ENCODE measurements at places on chromosomes 13 and 19. TPM values are rescaled to one million over a fixed set of nuclear protein-coding genes. Genes with fewer than 3 reads are reported as not detected.
A peak's percentile ranks its signal among the peaks of the same experiment; 100 is the strongest.

DNA sequence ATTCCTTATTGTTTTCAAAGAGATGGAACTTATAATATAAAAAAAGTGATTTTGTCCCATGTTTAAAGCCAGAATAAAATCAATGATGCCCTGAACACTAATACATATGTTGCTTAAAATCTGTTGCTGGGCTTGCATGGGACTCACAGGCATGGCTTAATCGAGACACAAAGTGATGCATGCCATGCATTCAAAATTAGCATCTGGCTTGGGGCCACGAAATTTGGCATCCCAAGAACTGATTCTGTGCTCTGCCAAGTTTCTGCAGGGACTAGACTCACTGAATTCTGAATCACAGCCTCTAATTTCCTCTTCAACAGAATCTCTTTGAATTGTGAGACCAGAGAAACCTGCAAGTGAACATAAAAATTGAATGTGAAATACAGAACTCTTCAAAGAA is 109.2 kb downstream of the PCDH17 start:
- DNase-seq = no peak

- peak; percentile 95 for DNase-seq
Measured at GRCh38 chr19:5128251-5128935, 159.5 kb downstream of the KDM4B start.

DNA sequence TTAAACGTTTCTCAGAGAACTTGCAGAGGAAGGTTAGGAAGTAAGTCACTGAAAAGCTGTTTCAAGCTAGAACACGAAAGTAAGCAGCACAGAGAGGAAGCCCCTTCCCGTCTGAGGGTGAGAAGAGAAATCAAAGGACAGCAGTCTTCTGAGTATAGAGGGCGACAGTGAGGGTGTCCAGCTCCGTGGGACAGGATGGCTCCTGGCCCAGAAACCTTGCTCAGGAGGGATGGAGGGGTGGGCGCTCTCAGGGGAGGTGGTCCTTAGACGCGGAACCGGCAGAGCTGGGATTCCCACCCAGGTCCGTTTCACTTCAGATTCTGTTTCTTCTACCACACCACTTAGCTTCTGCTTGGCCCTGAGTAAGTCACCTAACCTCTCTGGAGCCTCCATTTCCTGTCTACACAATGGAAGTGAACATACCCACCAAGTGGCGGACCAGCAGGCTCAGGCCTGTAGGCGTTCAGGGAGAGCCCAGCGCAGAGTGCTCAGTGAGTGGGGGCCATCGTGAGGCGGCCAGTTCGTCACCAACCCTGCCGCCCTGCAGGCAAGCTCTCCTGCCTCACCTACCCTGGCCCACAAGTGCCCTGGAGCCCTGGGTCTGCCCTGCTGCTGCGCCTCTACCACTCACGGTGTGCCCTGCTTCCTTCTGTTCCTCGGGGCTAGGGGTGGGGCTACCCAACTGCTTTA is 5.5 kb upstream of the RSPH6A start:
- no peak for DNase-seq

DNA sequence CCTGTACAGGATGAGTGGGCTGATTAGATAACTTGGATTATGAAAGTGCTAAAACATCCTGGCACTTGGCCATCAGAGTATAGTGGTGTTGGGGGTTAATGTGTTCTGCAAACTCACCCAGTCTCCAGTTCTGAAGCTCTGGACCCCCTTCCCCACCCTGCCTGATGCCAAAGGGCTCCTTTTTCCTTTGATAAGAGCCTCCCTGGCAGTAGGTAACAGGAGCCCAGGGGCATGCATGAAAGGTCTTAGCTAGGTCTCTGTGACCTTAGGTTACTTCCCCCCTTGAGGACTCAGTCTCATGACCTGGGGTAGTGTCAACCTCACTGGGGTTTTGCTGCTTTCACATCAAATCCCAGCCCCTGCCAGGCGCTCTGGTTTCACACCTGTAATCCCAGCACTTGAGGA is 2.5 kb downstream of the RPS28 start:
- DNase-seq = no peak

OR7C1 gene
- total RNA-seq = not detected

DNA sequence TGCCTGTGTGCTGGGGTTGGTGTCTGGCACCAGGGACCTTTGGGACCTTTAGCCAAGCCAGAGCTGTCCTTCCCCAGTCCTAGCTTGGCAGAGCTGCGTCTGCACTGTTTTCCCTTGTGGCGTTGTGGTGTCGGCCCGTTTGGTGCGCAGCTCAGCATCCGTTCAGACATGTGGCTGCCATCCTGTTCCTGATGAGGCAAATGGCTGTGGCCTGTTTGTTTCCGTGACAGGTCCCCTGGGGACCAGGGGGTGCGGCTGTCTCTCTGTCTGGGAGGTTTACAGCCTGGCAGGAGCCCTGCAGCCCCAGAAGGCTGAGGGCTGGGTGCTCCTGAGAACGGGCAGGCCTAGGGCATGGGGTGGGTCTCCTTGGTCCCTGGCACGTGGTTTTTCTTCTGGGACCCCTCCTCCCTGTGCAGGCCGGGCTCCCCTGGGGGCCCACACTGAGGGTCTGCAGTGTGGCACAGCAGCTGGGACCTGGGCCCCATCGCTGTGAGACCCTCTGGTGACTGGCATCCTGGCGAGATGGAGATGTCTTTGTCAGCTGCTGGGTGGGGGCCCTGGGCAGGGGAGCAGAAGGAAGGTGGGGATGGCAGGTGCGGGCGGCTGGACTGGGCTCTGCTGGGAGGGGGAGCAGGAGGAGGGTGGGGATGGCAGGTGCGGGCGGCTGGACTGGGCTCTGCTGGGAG is 4.0 kb downstream of the SPPL2B start:
- peak; percentile 66 for DNase-seq

ZNF728 gene
- total RNA-seq = 4.7 TPM

DNA sequence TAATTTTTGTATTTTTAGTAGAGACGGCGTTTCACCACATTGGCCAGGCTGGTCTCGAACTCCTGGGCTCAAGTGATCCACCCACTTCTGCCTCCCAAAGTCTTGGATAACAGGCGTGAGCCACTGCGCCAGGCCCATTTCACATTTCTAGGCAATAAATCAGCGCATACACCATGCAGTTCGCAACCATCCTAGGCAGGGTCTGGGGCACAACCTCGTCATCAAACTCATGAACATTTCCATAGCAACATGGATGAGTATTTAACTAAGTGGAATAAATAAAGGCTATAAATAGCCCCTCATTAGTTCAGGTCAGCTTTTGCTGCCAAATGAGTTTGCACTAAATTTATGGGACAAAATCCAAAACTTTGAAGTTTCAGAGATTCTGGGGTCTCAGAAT is 8.2 kb downstream of the MEIS3 start:
- no peak for DNase-seq

GRCh38 chr19:32691952-32692726 is 518 bp downstream of the NUDT19 start:
- DNase-seq = peak; percentile 75

DNA sequence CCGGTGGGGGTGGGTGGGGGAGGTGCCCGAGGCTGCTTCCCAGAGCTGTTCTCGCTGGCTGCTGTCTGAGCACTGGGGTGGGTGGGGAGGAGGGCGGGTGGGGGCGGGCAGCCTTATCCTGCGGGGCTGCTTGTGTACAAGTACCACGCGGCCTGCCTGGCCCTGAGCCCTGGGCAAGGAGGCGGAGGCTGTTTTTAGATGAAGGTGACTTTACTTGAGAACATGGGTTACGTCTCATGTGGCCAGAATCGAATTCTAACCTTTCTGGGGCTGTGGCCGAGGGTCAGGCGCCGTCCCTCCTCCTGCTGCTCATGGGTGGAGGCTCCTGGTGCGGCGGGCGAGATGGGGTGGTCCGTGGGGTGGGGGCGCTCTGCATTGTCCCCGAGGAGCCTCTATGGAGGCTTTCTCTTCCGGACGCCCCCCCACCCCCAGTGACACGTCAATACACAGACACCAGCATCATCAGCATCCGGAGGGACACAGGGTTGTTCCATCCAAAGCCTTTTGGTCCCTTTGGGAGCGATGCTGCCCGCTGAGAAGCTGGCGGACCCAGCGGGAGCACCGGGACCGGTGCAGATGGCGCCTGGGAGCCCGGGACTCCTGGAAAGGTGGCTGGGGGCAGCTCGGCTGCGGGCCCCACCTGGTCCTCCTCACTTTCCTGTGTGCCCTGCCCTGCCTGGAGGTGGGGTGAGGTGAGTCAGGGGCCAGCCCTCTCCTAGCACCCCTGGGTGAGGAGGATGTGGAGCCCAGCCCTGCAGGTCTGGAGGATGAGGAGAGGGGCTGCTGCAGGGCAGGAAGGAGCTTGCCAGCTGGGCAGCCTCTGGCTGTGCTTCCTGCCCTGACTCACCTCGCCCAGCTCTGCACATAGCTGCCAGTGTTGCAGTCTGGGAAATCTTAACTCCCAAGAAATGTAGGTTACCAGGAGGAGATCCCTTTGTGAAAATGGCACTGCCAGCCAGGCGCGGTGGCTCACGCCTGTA is 3.4 kb downstream of the BSG start:
- DNase-seq = peak; percentile 89

DNA sequence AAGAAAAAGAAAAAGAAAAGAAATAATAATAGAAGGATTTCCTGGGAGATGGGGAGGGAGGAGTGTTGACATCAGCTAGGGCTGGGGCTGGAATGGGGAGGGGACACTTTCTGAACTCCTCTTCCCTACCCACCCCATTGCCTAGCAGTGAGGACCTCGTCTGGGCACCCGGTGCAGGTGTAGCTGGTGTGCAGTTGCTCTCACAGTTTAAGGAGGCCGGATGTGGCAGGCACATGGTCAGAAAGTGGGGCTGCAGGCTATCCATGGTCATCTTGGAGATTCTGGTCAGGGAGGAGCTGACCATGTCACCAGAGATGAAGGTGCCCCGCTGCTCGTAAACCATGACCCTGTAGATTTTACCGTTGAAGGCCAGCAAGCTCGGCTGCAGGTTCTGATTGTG is 8.5 kb upstream of the TUBB4A start:
- peak; percentile 7 for DNase-seq

DNA sequence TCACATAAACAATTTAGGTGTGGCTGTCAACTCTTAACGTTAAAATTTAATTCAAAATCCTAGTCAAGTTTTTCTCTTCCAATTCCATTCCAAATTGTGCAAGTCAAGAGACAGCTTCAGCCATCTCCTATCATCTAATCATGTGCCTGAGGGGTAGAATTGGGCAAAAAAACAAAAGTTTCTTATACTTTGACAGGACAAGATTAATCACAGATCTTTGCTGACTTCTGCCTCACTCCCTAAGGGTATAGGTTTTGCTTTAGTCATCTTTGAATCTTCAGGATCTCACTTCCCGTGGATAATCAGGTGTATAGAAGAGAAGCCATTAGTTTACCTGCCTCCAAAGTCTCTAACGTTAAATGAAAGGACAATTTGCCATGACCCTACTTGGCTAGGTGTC is 24.6 kb downstream of the RNF17 start:
- DNase-seq = no peak

DNA sequence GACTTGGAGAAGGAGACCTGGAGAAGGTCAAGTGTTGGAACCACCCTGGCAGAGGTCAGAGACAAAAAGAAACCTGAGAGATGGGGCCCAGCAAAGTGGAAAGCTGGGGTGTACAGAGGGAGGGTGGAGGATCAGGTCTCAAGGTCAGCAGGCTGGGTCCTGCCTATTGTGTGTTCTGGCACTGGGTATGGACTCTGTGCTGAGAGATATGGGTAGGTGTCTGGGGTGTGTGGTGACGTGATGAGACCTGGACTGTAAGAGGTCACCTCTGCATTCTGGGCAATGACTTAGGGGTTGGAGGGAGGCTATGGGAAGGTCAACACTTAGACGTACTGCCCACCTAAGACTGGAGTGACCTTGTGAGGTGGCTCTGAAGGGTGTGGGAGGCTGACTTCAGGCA is 88.1 kb downstream of the SCGB2B2 start:
- DNase-seq = no peak

DNA sequence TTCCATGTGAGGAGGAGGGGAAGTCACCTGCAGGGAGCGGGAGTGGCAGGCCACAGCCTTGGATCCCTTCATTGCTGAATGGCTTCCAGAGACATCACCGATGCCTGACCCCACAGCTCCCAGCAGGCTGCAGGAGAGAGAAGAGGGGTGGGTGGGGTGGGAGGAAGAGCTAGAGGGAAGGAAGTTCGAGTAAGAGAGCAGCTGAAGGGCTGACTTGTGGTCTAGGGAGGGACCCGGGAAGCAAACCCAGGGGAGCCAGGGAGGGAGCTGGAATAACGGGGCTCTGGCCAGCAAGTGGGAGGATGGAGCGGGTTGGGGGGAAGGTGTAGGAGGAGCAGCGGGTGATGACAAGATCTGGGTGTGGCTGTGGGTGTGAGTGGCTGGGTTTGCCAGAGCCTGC is 229.8 kb upstream of the MAB21L1 start:
- DNase-seq = no peak

RXFP2 gene
- total RNA-seq = not detected

DNA sequence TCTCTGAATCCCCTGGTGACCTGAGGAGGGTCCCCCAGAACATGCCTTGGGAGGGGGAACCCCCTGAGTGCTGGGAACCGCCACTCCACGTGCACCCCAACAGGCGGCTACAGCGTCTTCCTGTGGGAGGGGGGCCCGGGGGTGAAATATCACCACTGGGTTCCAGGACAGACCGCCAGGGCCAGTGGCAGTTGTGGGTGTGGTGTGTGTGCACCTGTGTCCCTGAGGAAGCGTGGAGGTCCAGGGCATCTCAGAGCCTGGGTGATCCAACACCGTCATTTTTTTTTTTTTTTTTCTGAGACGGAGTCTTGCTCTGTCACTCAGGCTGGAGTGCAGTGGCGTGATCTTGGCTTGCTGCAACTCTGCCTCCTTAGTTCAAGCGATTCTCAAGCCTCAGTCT is 4.2 kb downstream of the ADGRE5 start:
- DNase-seq = no peak

SHD gene
- 75.1 TPM for total RNA-seq

- peak; percentile 20 for DNase-seq
Measured at GRCh38 chr19:38564981-38565690, 52.6 kb downstream of the MAP4K1 start.

DNA sequence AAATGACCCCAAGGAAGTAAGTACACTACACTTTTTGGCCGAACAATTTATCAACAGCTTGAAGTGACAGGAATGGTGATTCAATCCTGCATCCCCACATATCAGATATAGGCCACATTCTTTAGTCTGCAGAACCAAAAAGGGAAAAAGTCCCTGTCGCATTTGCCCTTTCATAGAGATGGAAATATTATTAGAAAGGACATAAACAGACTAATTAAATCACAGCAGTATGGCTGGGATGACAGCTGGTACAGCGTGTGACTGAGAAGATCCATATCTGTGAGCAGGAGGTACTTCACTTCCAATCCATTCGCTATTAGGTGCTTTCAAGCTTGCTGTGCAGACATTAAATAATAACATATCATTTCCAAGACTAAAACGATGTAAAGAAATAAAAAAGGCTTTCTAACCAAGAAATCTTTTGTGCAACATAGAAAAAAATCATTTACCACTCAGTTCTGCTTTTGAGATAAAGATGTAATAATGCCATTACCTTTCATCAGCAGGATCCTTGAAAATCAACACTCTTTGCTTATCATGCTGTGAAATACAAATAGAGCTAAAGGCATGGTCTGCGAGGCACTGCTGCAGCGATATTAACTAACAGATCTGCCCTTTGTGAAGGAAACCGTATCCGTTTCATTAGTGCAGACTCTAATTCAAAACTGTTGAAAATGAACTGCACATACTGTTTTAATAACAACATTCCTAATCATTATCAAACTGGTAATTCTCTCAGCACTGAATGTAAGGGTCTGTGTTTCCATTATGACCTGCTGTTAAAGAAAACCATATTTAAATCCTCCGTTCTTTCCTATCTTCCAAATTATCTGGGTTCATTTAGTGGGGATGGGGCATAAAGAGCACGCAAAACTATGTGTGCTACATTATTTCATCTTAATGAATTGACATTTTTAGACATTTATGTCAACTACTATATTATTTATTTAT is 245.6 kb downstream of the DACH1 start:
- no peak for DNase-seq

OVOL3 gene
- total RNA-seq = not detected

SIGLEC14 gene
- 1.7 TPM for total RNA-seq
